Progenitor cell of endocrine pancreas (in vitro differentiated cells): ENCODE measurements at places on chromosomes 3 and 15.

DNA sequence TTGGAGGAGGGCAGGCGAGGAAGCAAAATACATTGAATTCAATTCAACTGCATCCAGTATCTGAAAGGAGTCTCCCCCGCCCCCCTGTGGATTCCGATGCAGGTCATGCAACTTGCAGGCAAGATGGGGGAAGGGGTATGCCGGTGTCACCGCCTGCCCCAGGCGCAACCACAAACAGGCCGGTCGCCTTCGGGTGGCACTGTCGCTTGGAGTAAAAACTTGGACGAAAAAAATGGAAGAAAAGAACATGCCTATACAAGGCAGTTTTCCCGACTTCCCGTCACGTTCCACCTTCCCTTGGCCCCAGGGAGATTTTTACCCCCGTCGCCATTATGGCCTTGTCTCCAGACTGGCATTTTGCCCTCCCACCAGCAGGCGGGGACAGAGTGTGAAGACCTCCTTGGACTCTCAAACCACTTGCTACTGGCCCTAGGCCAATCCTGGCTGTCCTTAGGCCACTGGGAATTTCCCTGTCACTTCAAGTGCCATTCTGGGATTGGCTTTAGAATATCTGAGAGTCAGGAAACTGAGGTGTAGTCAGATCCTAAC is 1.6 kb upstream of the NTRK3 start:
- DNase-seq = no peak

DNA sequence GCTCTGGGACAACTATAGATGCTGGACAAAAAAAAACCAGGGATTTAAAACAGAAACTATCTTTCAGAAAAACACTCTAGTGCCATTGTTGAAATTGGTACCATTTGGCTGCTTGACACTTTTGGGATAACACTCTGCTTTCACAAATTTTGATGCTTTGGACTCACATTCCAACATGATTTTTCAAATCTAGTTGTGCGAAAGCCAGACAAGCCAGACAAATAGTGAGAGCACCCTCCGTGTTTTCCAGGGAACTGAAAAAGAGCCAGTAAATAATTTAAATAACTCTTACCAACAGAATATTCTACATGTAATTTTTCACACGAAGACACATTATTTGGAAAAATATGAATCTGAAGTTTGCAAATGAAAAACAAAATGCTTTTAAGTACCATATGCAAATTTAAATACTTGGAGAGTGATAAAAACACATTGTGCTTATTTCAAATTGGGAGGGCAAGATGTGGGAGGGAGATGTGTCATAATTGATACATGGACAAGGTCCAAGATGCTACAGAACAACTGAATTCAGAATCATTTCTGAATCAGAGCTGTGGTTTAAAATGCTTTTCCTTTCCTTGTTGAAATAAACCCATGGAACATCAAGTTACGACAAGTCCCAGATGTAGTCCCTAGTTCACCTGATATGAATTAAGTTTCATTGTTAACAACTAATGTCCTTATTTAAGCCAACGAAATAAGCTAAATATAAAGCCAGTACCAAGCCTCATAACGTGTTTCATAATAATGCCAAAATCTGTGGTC is 144.2 kb upstream of the SOX2 start:
- DNase-seq = no peak

DNA sequence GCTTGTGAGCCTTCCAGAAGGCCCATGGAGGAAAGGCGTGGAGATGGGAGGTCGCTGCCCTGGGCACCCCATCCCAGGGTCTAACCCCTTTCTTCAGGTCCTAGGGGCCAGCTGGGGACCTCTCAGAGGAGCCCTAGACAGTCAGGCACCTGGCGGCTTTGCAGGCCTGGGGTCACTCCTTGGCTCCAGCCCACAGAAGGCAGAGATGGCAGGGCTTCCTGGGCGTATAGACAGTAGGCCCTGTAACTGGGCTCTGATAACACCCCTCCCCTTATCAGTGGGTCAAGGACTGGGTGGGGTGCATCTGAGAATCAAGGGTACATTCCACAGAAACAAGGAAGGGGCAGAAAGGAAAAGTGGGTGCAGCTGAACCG is 16.7 kb downstream of the ZDHHC19 start:
- no peak for DNase-seq

DNA sequence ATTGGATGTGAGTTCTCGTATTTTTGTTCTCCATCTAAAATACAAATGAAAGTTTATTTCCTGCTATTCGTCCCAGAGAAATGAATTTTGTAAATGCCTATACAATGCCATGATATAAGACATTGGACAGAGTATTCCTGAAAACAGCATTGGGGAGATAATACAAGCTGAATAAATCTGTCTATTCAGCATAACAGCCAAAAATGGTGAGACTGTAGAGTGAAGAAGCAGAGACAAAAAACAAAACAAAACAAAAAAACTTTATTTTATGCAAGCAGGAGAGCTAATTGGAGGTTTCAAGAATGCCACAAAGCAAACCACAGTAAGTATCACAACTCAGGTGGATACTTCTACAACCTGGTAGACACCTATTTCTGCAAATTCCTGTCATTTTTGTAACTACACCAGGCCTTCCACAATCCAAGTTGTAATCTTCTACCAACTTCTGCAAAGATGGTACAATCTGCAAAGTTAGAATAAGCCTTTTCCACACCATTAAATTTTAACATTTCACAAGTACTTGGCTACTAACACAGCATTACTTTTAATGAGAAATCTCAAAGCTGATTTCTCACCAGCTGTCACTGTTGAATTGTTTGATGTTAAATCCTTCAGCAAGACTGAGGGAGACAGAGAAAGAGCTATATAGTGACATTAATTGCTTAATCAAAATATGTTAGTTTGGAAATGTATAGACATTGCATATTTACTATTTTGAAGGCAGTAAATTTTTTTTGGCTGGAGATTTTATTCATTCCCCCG is 163.1 kb downstream of the CLSTN2 start:
- no peak for DNase-seq

- no peak for DNase-seq
These were observed 1.9 kb downstream of the ATP1B3 start for GRCh38 chr3:141878326-141878725.

- no peak for DNase-seq
These were observed 16.5 kb downstream of the TBC1D23 start for GRCh38 chr3:100277255-100277800.

DNA sequence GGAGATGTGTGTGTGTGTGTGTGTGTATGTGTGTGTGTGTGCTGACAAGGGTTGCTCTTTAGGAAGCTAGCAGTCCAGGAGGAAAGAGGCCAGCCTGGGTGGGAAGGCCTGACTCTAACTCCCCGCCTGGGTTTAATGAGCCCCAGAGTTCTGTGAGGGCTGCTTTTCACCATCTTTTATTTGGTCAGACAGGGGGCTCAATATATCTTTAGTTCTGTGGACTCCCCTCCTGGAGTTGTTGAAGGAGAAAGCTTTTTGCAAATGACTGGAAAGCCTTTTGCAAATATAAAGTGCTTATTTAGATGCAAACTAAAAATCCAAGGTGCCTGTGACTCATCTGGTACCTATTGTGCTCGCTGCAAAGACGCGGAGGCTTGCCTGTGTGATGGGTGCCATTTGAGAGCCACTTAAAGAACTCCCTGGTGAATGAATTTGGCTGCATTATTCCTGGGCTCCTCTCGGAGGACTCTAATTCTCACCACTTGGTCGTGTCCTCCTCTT is 24.5 kb downstream of the DRD3 start:
- DNase-seq = no peak

GRCh38 chr3:54831112-54831511 is 96.7 kb downstream of the LRTM1 start:
- DNase-seq = no peak

GRCh38 chr3:5051772-5052171 is 70.3 kb upstream of the ARL8B start:
- DNase-seq = no peak
